T-helper 2 cell treated with Interferon-gamma antibody and Interleukin-4, amounts not matched to agents 5 μg/mL and 100 μg/mL, for 36 hours (primary cell): ENCODE measurements at places on chromosomes 2 and 18.

- no peak for DNase-seq
- H3K36me3 ChIP-seq: no peaks in the 10 kb centered on the region
- H3K4me3 ChIP-seq: no peak overlapping the region
These were observed 61.2 kb downstream of the RND3 start for GRCh38 chr2:150426315-150426714.

DNA sequence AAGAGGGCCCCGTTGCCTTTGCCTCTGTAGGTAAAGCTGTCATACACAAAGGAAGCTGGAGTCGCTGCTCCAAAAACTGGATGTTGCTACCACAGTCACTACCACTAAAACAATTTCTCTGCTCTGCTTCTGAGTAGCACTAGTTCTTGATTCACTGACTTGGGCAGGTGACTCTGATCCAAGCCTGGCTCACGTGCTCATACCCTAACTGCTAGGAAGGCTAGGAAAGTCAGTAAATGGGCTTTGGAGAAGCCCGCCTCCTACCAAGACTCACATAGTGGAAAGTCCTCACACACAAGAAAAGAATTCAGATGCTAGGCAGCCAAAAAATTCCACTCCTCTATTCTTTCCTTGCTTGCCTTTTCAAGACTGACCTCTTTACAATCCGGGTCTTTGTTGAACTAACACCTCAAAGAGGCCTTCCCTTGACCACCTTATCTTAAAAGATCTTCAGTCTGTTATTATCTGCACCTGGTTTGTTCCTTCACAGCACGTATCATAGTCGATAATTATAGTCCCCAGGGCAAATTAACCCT, 11.4 kb upstream of the DYNC1I2 start:
- H3K36me3 ChIP-seq: no peaks in the 10 kb centered on the region
- no peaks in the 10 kb centered on the region for H3K4me1 ChIP-seq
- DNase-seq: no peak
- H3K4me3 ChIP-seq: no peak overlapping the region
- no peak overlapping the region for H3K27ac ChIP-seq
- H3K27me3 ChIP-seq: peaks cover 30% of the 10 kb centered on the region

- no peak overlapping the region for H3K4me3 ChIP-seq
- no peaks in the 10 kb centered on the region for H3K36me3 ChIP-seq
- DNase-seq: no peak
- H3K27ac ChIP-seq: no peak overlapping the region
These were observed 19.3 kb downstream of the CCDC88A start for GRCh38 chr2:55400332-55400731.

DNA sequence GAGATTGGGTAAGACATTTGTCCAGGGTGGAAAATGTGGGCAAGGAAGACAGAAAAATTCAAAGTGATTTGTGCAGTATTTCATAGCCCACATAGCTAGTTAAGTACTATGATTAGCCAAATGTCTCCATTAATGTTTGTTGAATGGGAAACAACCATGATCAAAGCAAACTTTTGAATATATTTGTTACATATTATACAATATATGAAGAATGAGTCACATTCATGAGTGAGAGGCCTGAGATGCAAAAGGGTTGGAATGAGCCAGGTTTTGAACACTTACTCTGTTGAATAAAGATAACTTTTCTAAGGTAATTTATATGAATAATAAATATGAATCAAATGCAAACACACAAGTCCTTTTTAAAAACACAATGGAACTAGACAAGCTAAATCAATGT, 984.5 kb upstream of the CDH2 start:
- no peaks in the 10 kb centered on the region for H3K36me3 ChIP-seq
- no peak overlapping the region for H3K4me3 ChIP-seq
- H3K4me1 ChIP-seq: no peaks in the 10 kb centered on the region

- H3K27me3 ChIP-seq: no peaks in the 10 kb centered on the region
- H3K36me3 ChIP-seq: no peaks in the 10 kb centered on the region
- H3K4me1 ChIP-seq: peaks cover 3% of the 10 kb centered on the region
- no peak overlapping the region for H3K4me3 ChIP-seq
These were observed 80.0 kb upstream of the CHRNA1 start for GRCh38 chr2:174844295-174844708.

DNA sequence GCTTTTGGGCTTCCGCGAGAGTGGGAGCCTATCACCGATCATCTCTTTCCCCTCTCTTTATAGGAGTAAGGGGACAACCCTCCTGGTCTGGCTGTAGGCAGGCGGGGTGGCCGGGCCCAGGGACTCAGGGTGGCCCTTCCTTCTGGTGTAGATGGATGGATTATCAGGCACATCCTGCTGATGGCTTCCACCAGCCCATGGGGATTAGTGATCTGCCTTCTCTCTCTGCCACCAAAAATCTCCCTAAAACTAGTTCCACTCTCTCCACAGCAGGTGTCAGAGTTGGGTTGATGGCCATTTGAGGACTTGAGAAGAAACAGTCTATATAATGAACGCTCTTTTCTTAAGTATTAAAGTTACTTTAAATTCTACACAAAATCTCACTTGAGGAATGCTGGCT, 37.4 kb downstream of the NCK2 start:
- peaks cover 66% of the 10 kb centered on the region for H3K4me1 ChIP-seq
- no peak for DNase-seq
- H3K27me3 ChIP-seq: no peaks in the 10 kb centered on the region
- peaks cover 22% of the 10 kb centered on the region for H3K36me3 ChIP-seq
- peak overlapping the region; percentile 70 for H3K27ac ChIP-seq
- peak overlapping the region; percentile 5 for H3K4me3 ChIP-seq
